Uterine smooth muscle cell (primary cell): ENCODE measurements at places on chromosomes 13 and 19. TPM values are rescaled to one million over a fixed set of nuclear protein-coding genes. Genes with fewer than 3 reads are reported as not detected.

Gene ADGRE3
- total RNA-seq: under 0.01 TPM in 1 of 2 replicates, not detected in the other

Gene CGB3
- total RNA-seq: not detected in 2 replicates

Gene SLC5A5
- total RNA-seq: not detected in 2 replicates

Gene CBY2
- not detected in 2 replicates for total RNA-seq

Gene GATAD2A
- total RNA-seq: 50.5 and 76.6 TPM in 2 replicates

Gene KIR3DL2
- total RNA-seq: not detected in 2 replicates

Gene ASF1B
- total RNA-seq: 7.2 and 24.0 TPM in 2 replicates

Gene CEACAM1
- under 0.01 TPM in 1 of 2 replicates, not detected in the other for total RNA-seq

Gene USF2
- 50.4 and 62.1 TPM in 2 replicates for total RNA-seq

Gene CEACAM18
- total RNA-seq: not detected in 2 replicates

Gene KCNJ14
- total RNA-seq: 0.33 and 0.37 TPM in 2 replicates

Gene TUBB4A
- total RNA-seq: not detected in 2 replicates

Gene GNA15
- total RNA-seq: 0.11 and 0.50 TPM in 2 replicates

Gene UBAC2
- 29.3 and 32.5 TPM in 2 replicates for total RNA-seq

Gene ZNF302
- 10.3 and 15.0 TPM in 2 replicates for total RNA-seq

Gene MADCAM1
- 0.11 TPM in 1 of 2 replicates, not detected in the other for total RNA-seq

Gene TMEM59L
- 0.11 and 0.37 TPM in 2 replicates for total RNA-seq

Gene ZNF90
- 3.1 and 3.7 TPM in 2 replicates for total RNA-seq

Gene ZGLP1
- total RNA-seq: 0.22 and 0.87 TPM in 2 replicates

Gene CRX
- not detected in 2 replicates for total RNA-seq

Gene LIG4
- total RNA-seq: 11.9 and 12.3 TPM in 2 replicates

Gene ZNF850
- total RNA-seq: 2.9 and 3.1 TPM in 2 replicates

Gene KLK1
- not detected in 2 replicates for total RNA-seq

Gene MCEMP1
- not detected in 2 replicates for total RNA-seq

Gene C13orf46
- total RNA-seq: 0.25 and 0.33 TPM in 2 replicates

Gene ABHD17A
- total RNA-seq: 69.7 and 71.1 TPM in 2 replicates

Gene NDFIP2
- 34.0 and 47.4 TPM in 2 replicates for total RNA-seq

Gene SPACA4
- total RNA-seq: not detected in 2 replicates

Gene PLK5
- total RNA-seq: not detected in 2 replicates

Gene CCDC122
- 9.1 and 12.0 TPM in 2 replicates for total RNA-seq

Gene PLIN3
- total RNA-seq: 299 and 426 TPM in 2 replicates

Gene MRPL4
- 22.2 and 27.1 TPM in 2 replicates for total RNA-seq

Gene ERVV-1
- not detected in 2 replicates for total RNA-seq

Gene SYNE4
- 0.25 TPM in 1 of 2 replicates, not detected in the other for total RNA-seq

Gene KLF16
- 4.5 and 5.2 TPM in 2 replicates for total RNA-seq

Gene C19orf85
- not detected in 2 replicates for total RNA-seq

Gene ZNF442
- 4.6 and 8.6 TPM in 2 replicates for total RNA-seq

Gene LINGO3
- total RNA-seq: under 0.01 TPM in 1 of 2 replicates, not detected in the other

Gene CILP2
- total RNA-seq: 0.11 and 0.62 TPM in 2 replicates

Gene LIPE
- total RNA-seq: 3.0 and 3.7 TPM in 2 replicates

Gene IGFL1
- not detected in 2 replicates for total RNA-seq

Gene CD22
- total RNA-seq: 0.25 and 0.55 TPM in 2 replicates

Gene KLK4
- total RNA-seq: not detected in 2 replicates
